ENCODE measurements at places on chromosomes 12 and 14.
A peak's percentile ranks its signal among the peaks of the same experiment; 100 is the strongest.

- DNase-seq: no peak
These were observed 32.0 kb downstream of the ARF6 start for GRCh38 chr14:49924852-49925251.

DNA sequence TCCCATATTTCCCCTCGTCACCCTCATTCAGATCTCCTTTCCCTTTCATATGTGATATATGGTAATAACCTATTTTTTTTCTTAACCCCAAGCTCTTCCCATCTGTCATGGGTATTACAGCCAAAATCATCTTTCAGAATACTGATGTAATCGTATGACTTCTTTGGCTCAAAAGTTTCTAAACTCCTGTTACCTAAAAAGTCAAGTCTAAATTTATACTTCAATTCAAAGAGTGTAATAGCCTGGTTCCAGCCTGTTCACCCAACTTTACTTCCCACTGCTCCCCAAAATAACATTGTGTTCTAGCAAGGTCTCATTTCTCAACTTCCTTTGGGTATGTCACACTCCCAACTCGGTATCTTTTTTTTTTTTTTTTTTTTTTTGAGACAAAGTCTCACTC, 48.5 kb downstream of the TBK1 start:
- DNase-seq: no peak

GRCh38 chr14:71891970-71892369, 40.3 kb upstream of the RGS6 start:
- DNase-seq: no peak

DNA sequence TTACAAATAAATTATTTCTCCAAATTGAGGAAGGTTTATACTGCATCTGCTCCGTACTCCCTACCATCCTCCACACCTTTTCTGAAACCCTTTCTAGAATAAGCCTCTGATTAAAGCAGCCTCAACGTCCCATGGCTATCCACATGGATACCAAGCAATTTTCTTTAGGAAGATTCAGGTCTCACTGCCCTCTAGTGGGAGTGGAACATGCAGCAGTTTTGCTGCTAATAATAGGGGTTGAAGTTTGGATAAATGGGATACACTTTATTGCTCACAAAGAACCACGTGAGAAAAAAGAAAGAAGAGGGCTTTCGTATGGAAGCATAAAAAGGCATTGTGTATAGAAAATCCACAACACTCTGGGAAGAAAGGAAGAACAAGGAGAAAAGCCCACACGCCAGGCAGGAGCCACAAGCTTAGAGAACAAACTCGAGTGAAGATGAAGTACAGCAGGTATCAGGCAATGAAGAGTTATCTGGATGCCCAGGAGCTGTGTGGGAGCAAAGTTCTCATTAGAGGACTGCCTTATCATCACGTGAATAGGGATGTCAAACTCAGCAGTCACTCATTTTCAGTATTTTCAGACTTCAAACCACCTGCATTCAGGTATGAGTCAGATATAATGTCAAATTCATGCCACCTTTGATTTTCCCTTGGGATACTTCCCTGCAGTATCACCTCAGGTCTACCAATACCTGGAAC, 45.8 kb downstream of the CCER1 start:
- DNase-seq: peak; percentile 61

DNA sequence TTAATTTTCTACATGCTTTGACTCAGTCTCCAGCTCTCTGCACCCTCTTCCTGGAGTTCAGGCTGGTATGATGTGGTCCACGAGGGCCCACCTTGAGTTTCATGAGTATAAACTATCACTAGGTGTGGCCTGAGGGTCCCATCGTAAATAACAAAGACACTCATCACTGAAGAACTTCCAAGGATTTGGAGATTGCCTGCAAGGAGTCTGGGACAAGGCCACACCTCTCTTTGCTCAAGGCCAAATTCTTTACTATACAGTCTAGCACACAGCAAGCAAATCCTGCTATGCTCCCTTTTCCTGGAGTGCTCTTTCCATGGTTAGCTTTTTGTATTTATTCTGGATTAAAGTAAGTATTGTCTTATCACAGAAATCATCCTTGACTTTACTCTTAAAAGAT, 271.9 kb downstream of the SLC16A7 start:
- no peak for DNase-seq

DNA sequence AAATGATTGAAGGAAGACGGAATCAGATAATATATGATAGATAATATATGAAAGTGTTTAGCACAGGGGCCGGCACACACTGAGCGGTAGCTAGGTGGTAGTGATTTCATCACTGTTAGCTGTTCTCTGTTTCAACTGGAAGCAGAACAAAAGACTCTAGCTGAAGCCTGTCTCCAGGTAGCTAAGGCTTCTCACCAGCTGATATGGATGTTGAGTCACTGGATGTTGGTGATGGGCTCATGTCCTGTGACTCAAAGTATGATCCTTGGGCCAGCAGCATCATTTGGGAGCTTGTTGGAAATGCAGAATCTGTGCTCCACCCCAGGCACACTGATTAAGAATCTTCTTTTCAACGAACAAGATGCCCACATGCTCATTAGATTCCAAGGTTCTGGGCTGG, 21.7 kb upstream of the KCNA5 start:
- no peak for DNase-seq

DNA sequence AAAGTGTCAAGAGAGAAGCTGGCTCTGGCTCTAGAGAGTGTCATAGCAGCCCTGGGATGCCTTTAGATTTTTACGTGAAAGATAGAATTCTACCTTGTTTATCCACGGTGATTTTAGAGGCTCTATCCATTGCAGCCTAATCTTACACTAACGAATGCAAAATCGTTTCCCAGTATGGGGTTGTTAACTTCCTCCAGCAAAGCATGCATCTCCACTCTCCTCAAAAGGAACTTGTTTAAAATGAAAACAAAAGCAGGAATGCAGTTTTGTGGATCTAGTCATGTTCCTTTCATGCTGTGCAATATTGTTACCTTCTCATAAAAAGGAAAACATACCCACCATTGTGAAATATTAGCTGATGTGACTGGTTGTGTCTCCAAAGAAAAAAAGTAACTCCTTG, 88.4 kb downstream of the ANO2 start:
- DNase-seq: no peak

- no peak for DNase-seq
These were observed 5.6 kb upstream of the C14orf180 start for GRCh38 chr14:104573930-104574329.

- peak; percentile 74 for DNase-seq
These were observed 20.3 kb downstream of the PRICKLE1 start for GRCh38 chr12:42568952-42569915.

DNA sequence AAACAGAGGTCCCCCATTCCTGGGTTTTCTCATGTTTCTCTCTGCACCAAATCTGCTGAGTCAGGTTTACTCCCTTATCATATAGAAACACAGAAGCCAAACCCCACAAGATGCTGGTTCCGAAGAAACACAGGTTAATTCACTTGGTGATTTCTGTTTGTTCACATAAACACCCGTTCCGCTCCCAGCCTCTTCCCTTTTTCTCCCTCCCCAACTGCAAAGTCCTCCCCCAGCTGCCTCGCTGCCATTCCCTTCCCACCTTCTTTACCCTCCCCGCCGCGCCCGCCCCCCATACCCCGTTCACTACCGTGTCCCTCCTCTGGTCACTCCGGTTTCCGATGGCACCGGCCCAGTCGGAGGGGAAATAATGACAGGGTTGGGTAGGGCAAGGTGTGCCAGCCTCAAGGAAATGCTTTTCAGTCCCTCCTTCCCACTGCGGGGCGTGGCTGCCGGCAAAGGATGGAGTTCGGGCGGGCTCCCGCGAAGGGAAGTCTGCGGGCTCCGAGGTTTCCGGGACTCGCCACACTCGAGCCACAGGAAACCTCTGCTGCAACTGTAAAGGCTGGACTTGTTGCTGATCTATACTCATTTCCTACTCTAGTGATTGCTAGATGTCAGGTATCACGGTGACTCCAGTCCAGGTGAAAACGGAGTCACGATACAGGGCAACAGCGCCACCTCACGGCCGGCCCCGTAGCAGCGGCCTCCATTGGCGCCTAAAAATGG, at the start of gene STYK1:
TSS of gene STYK1 (minus strand) at position 394 of the 726 bp plus-strand sequence. CDS start 39,434 bp downstream, outside the sequence.
- DNase-seq: peak; percentile 26

DNA sequence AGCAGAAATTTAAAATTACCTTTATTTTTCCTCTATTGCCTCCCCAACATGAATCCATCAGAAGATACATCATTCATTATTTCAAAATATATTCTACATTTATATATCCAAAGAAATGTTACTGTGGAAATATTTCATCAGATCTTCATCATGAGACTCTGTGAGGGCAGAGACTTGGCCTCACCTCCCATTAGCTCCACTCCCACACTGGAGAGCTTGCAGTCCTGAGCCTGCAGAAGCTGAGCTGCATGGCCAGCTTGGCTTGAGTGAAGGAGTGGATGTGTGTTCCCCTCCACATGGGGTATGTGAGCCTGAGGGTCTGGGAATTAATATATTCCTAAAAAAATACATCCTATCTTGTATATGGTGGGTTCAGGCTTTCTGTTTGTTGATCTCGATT, 961.9 kb downstream of the TMEM121 start:
- DNase-seq: no peak

- no peak for DNase-seq
These were observed 733 bp upstream of the PPFIBP1 start for GRCh38 chr12:27523305-27523641.

- DNase-seq: peak; percentile 19
These were observed 24.8 kb downstream of the CLECL1 start for GRCh38 chr12:9707864-9708808.

DNA sequence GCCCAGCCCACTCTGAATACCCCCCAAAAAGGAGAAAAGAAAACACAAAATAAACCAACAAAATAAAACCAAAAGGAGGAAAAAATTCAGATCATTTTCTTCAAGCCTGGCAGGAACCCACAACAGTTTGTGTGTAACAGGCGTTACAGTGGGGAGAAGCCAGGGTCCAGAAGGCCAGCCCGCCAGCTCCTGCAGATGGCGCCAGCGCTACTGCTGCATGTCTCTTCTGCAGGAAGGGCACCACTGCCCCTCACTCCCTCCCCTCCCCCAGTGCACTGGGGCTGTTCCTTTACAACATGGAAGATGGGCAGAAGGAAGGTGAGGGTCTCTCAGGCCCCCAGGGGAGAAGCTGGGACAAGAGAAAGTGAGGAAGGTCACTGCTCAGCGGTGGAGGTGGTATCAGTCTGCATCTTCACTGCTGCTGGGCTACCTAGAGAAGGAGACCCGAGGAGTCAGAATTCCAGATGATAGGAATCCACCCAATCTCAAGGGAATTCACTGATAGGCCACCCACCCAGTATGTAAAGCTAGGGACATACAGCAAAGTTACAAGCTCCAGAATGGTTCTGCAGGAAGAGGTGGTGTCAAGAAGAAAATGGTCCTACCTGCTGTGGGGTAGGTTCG, 2.3 kb upstream of the NOP2 start:
- DNase-seq: no peak

DNA sequence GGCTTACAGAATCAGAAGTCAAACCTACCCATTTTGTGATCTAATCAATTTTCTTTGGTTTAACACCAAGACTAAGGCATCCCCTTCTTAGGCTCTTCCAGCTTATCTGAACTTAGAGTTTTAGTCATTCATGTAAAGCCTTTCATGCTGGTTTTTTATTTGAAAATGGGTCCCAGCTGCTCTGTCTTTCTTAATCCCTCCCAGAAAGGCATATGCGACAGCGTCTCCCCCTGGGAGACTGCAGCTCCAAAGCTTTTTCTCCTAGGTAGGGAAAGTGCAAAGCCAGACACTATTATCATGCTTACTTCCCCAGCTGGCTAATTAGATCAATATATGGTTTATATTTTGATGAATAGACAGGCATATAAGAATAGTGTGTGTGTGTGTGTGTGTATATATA, 96.6 kb upstream of the E2F7 start:
- no peak for DNase-seq

GRCh38 chr14:22650960-22651521, 6.9 kb upstream of the OR6J1 start:
- peak; percentile 77 for DNase-seq

- DNase-seq: no peak
These were observed 424.4 kb upstream of the LMO3 start for GRCh38 chr12:17030338-17030737.

- no peak for DNase-seq
These were observed 106.9 kb upstream of the PPFIA2 start for GRCh38 chr12:81866081-81866480.

DNA sequence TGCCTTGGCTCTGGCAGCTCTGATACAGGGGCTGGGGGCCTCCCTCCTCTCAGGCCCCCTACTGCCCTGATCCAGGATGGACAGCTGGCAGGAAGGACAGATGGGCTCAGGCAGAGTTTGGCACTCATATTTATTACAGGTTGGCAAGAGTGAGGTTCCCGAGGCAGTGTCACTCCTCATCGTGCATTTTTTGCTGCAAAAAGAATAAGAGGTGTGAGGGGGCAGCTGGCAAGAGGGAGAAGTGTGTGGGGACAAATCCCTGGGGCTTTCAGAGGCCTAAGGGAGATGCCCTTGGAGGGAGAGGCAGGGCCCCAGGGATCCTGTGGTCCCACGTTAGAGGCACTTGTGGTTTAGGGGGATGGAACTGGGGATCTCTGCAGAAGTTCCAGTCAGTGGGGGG, 5.0 kb downstream of the CMTM5 start:
- DNase-seq: no peak

DNA sequence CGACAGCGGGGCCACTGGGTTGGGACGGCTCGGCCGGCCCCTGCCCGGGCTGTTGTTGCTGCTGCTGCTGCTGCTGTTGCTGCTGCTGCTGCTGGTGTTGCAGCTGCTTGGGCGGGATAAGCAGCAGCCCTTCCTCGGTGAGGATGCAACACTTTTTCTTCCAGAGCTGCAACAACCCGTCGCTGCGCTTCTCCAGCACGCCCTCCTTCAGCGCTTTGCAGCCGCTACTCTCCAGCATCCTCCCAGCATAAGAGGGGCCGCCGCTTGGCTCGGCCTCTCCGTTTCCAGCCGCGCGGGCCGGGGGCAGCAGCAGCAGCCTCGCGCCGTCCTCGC, 529 bp downstream of the PHLDA1 start:
- no peak for DNase-seq

GRCh38 chr12:48794870-48795269, 6.0 kb upstream of the ADCY6 start:
- DNase-seq: no peak

- no peak for DNase-seq
These were observed 958.5 kb upstream of the SEL1L start for GRCh38 chr14:82492157-82492556.

DNA sequence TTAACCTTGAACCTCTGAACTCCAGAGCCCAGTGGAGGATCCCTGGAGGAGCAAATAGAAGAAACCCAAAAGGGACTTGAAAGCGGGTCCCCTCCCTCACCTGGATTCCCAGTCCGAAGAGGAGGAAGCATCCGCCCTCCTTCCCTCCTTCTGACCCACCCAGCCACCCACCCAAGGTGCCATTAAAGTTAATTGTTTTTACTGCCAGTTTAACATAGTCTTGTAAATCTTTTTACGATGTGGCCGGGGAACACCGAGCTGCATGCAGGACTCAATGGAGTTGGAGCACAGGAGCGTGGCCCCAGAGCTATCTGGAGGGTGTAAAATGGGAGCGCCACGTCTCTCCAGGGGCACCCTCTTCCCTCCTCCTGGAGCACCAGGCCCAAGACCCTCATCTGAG, 49.9 kb upstream of the TBX3 start:
- no peak for DNase-seq

All from NCI-H460 (cell line).